HepG2 (cell line): ENCODE measurements at places on chromosomes 2 and 18. TPM values are rescaled to one million over a fixed set of nuclear protein-coding genes. Genes with fewer than 3 reads are reported as not detected.

Gene EFHD1
- 0.09 and 0.17 TPM in 2 replicates for total RNA-seq

Gene NOL4
- 1.3 and 1.8 TPM in 2 replicates for total RNA-seq

Gene TXNDC2
- not detected in 2 replicates for total RNA-seq

Gene SERPINB5
- not detected in 2 replicates for total RNA-seq

Gene SCYGR4
- not detected in 2 replicates for total RNA-seq

Gene ABCG5
- total RNA-seq = 5.8 and 15.1 TPM in 2 replicates

Gene EHBP1
- total RNA-seq = 93.5 and 122 TPM in 2 replicates

Gene NBAS
- 58.7 and 61.4 TPM in 2 replicates for total RNA-seq

Gene B4GALT6
- 3.3 and 3.8 TPM in 2 replicates for total RNA-seq

Gene ANKRD29
- total RNA-seq = not detected in 2 replicates

Gene TIMM21
- 55.6 and 62.3 TPM in 2 replicates for total RNA-seq

Gene CD226
- total RNA-seq = 0.15 and 0.77 TPM in 2 replicates

Gene TUBA4B
- 0.18 and 0.29 TPM in 2 replicates for total RNA-seq

DNA sequence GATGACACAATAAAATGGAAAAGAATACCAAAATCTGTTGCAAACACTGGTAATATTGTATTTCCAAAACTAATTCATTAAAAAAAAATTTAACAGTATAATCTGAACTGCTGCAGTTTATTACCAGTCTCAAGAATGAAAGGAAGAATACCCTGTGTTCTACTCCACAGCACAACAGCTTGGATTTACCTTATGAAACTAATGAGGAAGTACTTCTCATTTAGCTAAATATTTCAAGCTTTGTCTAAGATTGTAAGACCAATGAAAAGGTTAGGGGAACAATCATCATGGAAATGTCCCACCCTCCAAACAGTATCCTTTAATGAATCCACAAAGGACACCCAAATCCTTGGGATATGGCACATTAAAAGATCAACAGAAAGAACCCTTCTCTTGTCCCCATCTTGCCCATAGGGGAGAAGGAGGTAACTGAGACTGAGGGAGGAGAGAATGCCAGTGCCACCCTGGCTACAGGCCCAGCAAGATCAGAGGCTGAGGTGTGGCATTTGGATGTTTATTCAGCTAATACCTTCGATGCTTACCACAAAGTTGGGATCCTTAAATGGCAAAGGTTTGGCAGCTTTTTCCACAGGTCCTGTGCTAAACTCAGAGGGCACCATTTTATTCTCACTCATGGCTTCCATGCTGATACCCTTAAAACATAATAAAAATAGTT is 17.7 kb downstream of the INO80C start:
- no peak overlapping the region for H3K4me3 ChIP-seq
- no peaks in the 10 kb centered on the region for H3K36me3 ChIP-seq
- peak overlapping the region; percentile 85 for H3K27ac ChIP-seq
- no peaks in the 10 kb centered on the region for H3K27me3 ChIP-seq
- H3K4me1 ChIP-seq = peaks cover 81% of the 10 kb centered on the region

DNA sequence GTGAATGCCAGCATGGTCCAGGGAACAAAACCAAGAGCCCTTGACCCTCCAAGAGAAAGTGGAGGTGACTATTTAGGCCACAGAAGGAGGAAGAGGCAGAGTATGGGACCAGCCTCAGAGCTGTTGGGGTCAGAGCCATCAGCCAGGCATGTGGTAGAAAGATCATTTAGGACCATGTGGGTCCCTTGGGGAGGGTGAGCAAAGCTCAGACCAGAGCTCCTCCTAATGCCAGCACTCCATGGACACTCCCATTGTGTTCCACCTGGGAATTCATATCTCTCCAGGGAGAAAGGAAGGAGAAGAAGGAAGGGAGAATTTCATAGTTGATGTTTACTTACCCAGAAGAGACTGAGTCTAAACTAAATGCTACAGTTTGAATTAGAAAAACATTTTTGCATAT is 73.2 kb downstream of the CYBRD1 start:
- DNase-seq = no peak
- H3K27ac ChIP-seq = no peak overlapping the region
- no peak overlapping the region for H3K4me3 ChIP-seq

DNA sequence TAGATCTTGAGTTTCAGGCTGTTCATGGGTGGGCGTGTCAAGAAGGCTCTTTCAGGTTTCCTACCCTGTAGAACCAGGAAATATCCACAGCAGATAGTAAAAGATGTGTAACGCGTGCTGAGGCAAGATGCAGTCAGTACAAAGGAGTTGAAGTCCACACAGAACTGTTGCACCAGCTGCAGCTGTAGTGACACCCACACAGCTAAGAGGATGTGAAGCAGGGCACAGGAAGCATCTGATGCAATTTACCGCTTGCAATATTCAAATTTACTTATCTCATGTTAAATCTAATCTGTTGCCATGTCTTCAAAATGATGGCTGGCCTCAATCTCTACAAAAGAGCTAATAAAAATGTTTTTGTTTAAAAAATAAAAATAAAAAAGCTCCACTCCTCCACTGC is 132.8 kb downstream of the ARHGAP15 start:
- H3K4me1 ChIP-seq = no peaks in the 10 kb centered on the region
- DNase-seq = no peak
- no peaks in the 10 kb centered on the region for H3K36me3 ChIP-seq
- H3K27ac ChIP-seq = no peak overlapping the region
- H3K4me3 ChIP-seq = no peak overlapping the region

- DNase-seq = no peak
- H3K27me3 ChIP-seq = no peaks in the 10 kb centered on the region
- H3K27ac ChIP-seq = no peak overlapping the region
- H3K4me3 ChIP-seq = no peak overlapping the region
- H3K36me3 ChIP-seq = no peaks in the 10 kb centered on the region; the same call in 1 of the 3 replicates
Measured at GRCh38 chr2:43269706-43270105, 43.3 kb upstream of the ZFP36L2 start.

- H3K4me3 ChIP-seq = no peak overlapping the region
- peaks cover 13% of the 10 kb centered on the region; the same call in 1 of the 3 replicates for H3K27me3 ChIP-seq
- no peaks in the 10 kb centered on the region for H3K4me1 ChIP-seq
- DNase-seq = peak; percentile 5
- no peaks in the 10 kb centered on the region for H3K36me3 ChIP-seq
Measured at GRCh38 chr18:47260120-47260923, 8.9 kb upstream of the SKOR2 start.

- H3K4me3 ChIP-seq = no peak overlapping the region
- H3K27ac ChIP-seq = no peak overlapping the region
- peak; percentile 16 for DNase-seq
- H3K4me1 ChIP-seq = peaks cover 5% of the 10 kb centered on the region; the same call in 1 of the 2 replicates
- H3K27me3 ChIP-seq = no peaks in the 10 kb centered on the region
- H3K36me3 ChIP-seq = no peaks in the 10 kb centered on the region
Measured at GRCh38 chr2:177758591-177759371, 313.8 kb downstream of the PDE11A start.

DNA sequence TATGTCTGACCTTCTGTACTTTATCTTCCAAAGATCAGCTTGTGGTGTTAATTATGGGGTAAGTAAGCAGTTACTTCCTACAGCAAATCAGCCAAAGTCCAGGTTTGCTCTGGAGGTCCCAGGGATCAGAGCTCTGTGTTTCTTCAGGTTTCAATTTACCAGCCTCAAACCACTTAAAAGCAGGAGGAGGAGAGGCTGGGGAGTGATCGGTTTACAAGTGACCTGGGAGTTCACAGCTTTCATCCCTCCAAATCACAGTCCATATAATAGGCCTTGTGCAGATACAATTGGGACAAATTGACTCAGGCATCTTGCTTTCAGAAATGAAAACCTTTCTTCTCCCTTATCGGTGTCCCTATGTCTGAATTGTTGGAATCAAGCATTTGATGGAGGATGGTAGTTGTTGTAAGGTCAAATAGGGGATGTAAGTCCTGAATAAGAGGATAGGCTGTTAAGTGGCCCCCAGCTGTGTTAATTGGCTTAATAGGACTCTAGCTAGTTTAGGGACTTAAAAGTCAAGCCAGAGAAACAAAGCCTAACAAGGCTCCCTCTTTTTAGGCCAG is 188.0 kb upstream of the NT5C1B start:
- H3K27me3 ChIP-seq = no peaks in the 10 kb centered on the region
- H3K4me3 ChIP-seq = no peak overlapping the region
- H3K36me3 ChIP-seq = no peaks in the 10 kb centered on the region
- DNase-seq = peak; percentile 88
- H3K4me1 ChIP-seq = peaks cover 34% of the 10 kb centered on the region
- H3K27ac ChIP-seq = no peak overlapping the region

- H3K4me3 ChIP-seq = no peak overlapping the region
- no peaks in the 10 kb centered on the region for H3K36me3 ChIP-seq
- no peak for DNase-seq
Measured at GRCh38 chr2:21772624-21773023, 648.9 kb downstream of the TDRD15 start.

- no peaks in the 10 kb centered on the region for H3K36me3 ChIP-seq
- no peak for DNase-seq
- H3K4me3 ChIP-seq = no peak overlapping the region
- H3K4me1 ChIP-seq = peaks cover 22% of the 10 kb centered on the region
- H3K27me3 ChIP-seq = no peaks in the 10 kb centered on the region
- no peak overlapping the region for H3K27ac ChIP-seq
Measured at GRCh38 chr18:11279461-11279860, 130.1 kb upstream of the PIEZO2 start.

GRCh38 chr2:217218269-217219163 is 358.7 kb upstream of the TNP1 start:
- no peak overlapping the region for H3K27ac ChIP-seq
- no peaks in the 10 kb centered on the region for H3K4me1 ChIP-seq
- H3K36me3 ChIP-seq = no peaks in the 10 kb centered on the region
- peaks cover 1% of the 10 kb centered on the region; the same call in 1 of the 2 replicates for H3K27me3 ChIP-seq
- DNase-seq = no peak

GRCh38 chr2:1675633-1676032 is 68.7 kb downstream of the PXDN start:
- no peak overlapping the region for H3K27ac ChIP-seq
- no peaks in the 10 kb centered on the region for H3K4me1 ChIP-seq
- no peak overlapping the region for H3K4me3 ChIP-seq
- DNase-seq = no peak
- no peaks in the 10 kb centered on the region for H3K36me3 ChIP-seq

- no peaks in the 10 kb centered on the region for H3K36me3 ChIP-seq
- no peak overlapping the region for H3K4me3 ChIP-seq
- no peak overlapping the region for H3K27ac ChIP-seq
Measured at GRCh38 chr2:69271831-69272257, 115.2 kb downstream of the GFPT1 start.

DNA sequence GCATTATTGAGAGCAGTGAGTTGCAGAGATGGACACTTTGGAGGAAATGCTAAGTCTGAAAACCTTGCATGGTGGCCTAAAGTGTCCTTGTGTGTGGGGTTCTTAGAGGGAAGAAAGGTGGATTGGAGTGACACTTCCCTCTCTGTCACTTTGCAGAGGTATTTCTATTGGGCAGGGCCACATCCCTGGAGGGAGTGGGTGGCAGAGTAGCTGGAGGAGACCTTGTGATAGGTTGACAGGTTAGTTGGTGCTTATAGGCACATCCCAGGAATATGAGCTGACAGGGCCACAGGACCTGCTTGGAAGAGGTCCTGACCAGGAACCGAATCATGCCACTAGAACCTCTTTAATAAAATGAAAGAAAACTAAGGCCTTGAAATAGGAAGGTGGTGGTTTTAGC is 972 bp upstream of the IGFBP5 start:
- no peak overlapping the region for H3K27ac ChIP-seq
- H3K36me3 ChIP-seq = no peaks in the 10 kb centered on the region

DNA sequence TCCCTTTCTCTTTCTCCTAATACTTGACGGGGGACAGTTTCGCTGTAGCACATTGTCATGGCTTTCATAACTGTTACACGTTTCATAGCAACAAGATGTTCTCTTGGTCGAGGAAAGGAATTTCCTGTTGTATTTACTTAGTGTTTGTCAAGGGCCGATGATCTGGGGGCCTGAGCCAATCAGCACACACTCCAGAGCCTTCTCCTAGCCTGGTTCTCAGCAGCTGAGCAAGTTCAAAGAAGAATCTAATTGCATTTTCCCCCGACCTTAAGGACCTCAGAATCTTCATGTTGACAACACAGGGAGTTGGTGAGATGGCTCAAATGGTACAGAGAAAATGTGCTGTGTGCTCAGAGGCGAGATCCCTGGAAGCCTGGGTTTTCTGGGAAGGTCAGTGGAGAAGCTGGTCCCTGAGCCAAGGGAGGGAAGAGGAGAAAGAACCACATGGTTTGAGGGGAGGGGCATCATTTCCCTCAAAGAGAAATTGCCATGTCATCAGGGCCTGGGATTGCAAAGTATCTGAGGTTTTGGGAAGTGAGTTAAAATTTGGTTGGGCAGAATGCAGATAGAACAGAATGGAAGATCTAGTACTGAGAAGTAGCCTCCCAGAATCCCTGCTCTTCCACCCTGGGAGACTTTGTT is 76.9 kb upstream of the AGAP1 start:
- no peaks in the 10 kb centered on the region for H3K36me3 ChIP-seq
- H3K27me3 ChIP-seq = peaks cover 46% of the 10 kb centered on the region; the same call in 2 of the 3 replicates
- no peak overlapping the region for H3K27ac ChIP-seq
- 0 out of 2 replicates have a peak, but pooled peaks cover 7% of the 10 kb centered on the region for H3K4me1 ChIP-seq
- H3K4me3 ChIP-seq = no peak overlapping the region

- no peak overlapping the region for H3K4me3 ChIP-seq
- H3K27ac ChIP-seq = no peak overlapping the region
- no peak for DNase-seq
- 0 out of 3 replicates have a peak, but pooled peaks cover 3% of the 10 kb centered on the region for H3K36me3 ChIP-seq
Measured at GRCh38 chr18:47143899-47144485, 6.3 kb downstream of the HDHD2 start.

DNA sequence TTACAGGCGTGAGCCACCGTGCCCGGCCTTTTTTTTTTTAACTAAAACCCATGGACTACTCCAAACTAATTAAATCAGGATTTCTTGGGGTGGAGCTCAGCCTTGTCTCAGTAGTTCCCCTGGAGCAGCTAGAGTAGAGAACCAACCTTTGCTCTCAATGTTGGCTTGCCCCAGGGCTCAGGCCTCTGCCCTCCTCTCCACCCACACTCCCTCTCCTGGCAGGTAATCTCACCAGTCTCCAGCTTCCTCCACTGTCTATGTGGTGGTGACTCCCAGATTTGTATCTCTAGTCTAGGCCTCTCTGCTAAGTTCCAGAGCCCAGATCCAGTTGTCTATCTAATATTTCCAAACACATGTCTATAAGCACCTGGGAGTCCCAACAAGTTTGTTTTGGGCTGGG is 9.6 kb upstream of the MTA3 start:
- peak; percentile 54 for DNase-seq
- H3K27me3 ChIP-seq = no peaks in the 10 kb centered on the region
- H3K4me1 ChIP-seq = peaks cover 34% of the 10 kb centered on the region
- H3K27ac ChIP-seq = peak overlapping the region; percentile 1
- H3K36me3 ChIP-seq = no peaks in the 10 kb centered on the region
